ENCODE measurements at places on chromosomes 7 and 10.

GRCh38 chr10:4543938-4544533, 282.0 kb upstream of the AKR1E2 start:
- H3K4me1 ChIP-seq: peaks cover 15% of the 10 kb centered on the region
- no peak overlapping the region for H3K27ac ChIP-seq
- peaks cover under 1% of the 10 kb centered on the region for H3K36me3 ChIP-seq
- no peaks in the 10 kb centered on the region for H3K27me3 ChIP-seq
- no peak for DNase-seq

DNA sequence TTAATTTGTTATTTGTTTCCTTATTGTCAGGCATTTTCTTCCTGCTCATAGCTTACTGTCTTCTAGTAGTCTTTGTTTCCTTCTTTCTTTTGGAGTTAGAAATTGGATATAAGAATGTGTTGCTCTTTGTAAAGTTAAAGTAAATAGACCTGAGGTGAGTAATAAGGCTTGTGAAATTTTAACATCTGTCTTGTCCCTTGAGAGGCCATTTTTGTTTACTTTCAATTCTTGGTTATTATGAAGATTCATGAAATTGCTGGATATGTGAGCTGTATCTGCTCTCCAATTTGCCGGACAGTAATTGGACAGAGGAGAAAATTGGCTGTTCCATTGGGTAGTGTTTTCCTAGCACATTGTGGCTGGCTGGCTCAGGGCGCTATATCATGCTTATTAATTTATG, 260.7 kb downstream of the EXOC4 start:
- H3K4me3 ChIP-seq: no peak overlapping the region
- DNase-seq: no peak
- H3K36me3 ChIP-seq: peaks cover 8% of the 10 kb centered on the region
- H3K27ac ChIP-seq: no peak overlapping the region

DNA sequence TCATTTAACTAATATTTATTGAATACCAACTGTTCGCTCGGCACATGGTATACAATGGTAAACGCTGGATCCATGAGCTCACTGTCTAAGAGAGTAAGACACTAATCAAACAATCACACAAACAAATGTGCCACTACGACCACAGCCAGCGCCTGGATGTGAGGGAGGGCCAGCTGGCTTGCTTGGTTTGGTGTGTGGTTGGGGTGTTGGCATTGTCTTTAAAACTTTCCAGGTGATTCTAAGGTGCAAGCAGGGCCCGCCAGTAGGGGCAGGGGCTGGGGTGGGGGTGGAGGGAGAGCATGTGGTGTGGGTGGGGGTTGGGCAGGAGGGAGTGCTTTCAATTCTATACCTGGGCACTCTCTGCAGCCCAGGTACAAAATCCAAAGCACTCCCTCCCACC, 31.6 kb downstream of the ADRA2A start:
- no peaks in the 10 kb centered on the region for H3K36me3 ChIP-seq
- no peak overlapping the region for H3K27ac ChIP-seq
- H3K27me3 ChIP-seq: peaks cover 36% of the 10 kb centered on the region
- peaks cover 3% of the 10 kb centered on the region for H3K4me1 ChIP-seq

DNA sequence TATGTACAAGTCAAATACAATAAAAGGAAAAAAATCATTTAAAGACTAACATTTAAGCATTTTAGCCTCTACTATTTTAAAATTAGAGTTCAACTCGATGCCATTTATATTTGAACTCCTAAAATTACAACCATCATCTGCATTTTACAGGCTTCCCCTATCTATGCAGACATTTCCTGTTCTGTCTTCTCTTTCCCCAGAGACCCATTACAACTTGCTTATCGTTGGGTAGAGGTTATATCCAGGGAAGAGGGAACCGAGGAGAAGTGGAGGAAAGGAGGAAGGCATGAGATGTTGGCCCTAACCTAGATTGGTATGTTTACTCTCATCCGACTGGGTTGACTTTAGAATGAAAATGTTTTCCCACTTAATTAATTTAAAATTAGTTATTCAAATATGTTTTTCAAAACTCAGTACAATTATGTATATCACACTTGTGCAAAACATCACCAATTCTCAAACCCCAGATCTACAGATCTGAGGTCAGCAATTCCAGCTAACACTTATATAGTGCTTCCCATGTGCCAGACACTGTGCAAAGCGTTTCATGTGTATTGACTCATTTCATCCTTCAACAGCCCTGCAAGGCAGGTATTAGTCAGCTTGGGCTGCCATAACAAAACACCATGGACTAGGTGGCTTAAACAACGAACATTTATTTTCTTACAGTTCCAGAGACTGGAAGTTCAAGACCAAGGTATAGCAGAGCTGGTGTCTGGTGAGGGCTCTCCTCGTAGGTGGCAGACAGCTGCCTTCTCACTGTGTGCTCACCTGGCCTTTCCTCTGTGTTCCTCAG, 27.3 kb upstream of the HERPUD2 start:
- no peaks in the 10 kb centered on the region for H3K27me3 ChIP-seq
- H3K4me1 ChIP-seq: no peaks in the 10 kb centered on the region
- no peak overlapping the region for H3K4me3 ChIP-seq
- no peak for DNase-seq
- H3K36me3 ChIP-seq: no peaks in the 10 kb centered on the region
